ENCODE measurements at places on chromosomes 3 and 15. TPM values are rescaled to one million over a fixed set of nuclear protein-coding genes. Genes with fewer than 3 reads are reported as not detected.

Gene ITIH1
- under 0.01 TPM for total RNA-seq

Gene SLC22A13
- not detected for total RNA-seq

Gene GP9
- total RNA-seq, result not detected

Gene WHAMM
- 6.8 TPM for total RNA-seq

Gene SENP8
- 2.1 TPM for total RNA-seq

Gene C3orf70
- total RNA-seq, result 4.2 TPM

Gene CISH
- total RNA-seq, result 4.7 TPM

Gene SSUH2
- total RNA-seq, result 0.52 TPM

Gene CHRD
- total RNA-seq, result 14.1 TPM

Gene IQCH
- 3.1 TPM for total RNA-seq

Gene CORO2B
- 1.0 TPM for total RNA-seq

Gene LHFPL4
- not detected for total RNA-seq

Gene RBPMS2
- under 0.01 TPM for total RNA-seq

Gene PDCD10
- 37.1 TPM for total RNA-seq

Gene ILDR1
- total RNA-seq, result not detected

Gene SAXO2
- total RNA-seq, result 0.52 TPM

Gene FMN1
- 3.7 TPM for total RNA-seq

Gene DCUN1D1
- total RNA-seq, result 11.5 TPM

Gene CD200R1
- total RNA-seq, result 5.7 TPM

Gene NLGN1
- 5.7 TPM for total RNA-seq

Gene BTLA
- under 0.01 TPM for total RNA-seq

Gene TTLL13
- not detected for total RNA-seq

Gene DPPA4
- total RNA-seq, result 0.52 TPM

Gene CLDND1
- 63.7 TPM for total RNA-seq

Gene PLA2G4E
- total RNA-seq, result 0.52 TPM

Gene MAGI1
- 23.5 TPM for total RNA-seq

Gene AMT
- 2.6 TPM for total RNA-seq

Gene ACSBG1
- total RNA-seq, result under 0.01 TPM

Gene SERPINI2
- not detected for total RNA-seq

Gene SPATA12
- total RNA-seq, result not detected

Gene RAB5A
- 38.6 TPM for total RNA-seq

Gene HEXA
- 49.1 TPM for total RNA-seq

Gene STAC
- total RNA-seq, result 49.1 TPM

Gene CLDN1
- 1.6 TPM for total RNA-seq

Gene COL6A5
- not detected for total RNA-seq

Gene PIGZ
- 1.0 TPM for total RNA-seq

Gene MINAR1
- 1.6 TPM for total RNA-seq

Gene LRRC34
- 3.1 TPM for total RNA-seq

Gene TM6SF1
- total RNA-seq, result 28.7 TPM

Gene GOLGA6L24
- not detected for total RNA-seq

Gene PDZRN3
- total RNA-seq, result 50.6 TPM

Gene ARHGEF26
- 7.3 TPM for total RNA-seq

Gene GOLGA6L25
- not detected for total RNA-seq

Gene ARF4
- total RNA-seq, result 117 TPM

Gene AADACL2
- total RNA-seq, result not detected

Gene ADAMTS17
- total RNA-seq, result 5.7 TPM

Gene HAUS2
- total RNA-seq, result 9.4 TPM

Gene UPK1B
- not detected for total RNA-seq

Gene FETUB
- not detected for total RNA-seq

Gene GOLGA6L4
- total RNA-seq, result 0.52 TPM

Gene EIF1B
- total RNA-seq, result 17.2 TPM

Gene CADPS
- total RNA-seq, result 1.0 TPM

Gene CCR8
- total RNA-seq, result not detected

Gene RABL3
- total RNA-seq, result 5.7 TPM

Gene OR5K2
- not detected for total RNA-seq

Gene CCDC33
- 0.52 TPM for total RNA-seq

Gene GPR87
- total RNA-seq, result not detected

Gene SCAANT1
- not detected for total RNA-seq

All from skeletal muscle tissue (tissue), 5 donors.